ENCODE measurements at places on chromosomes 1 and 21. TPM values are rescaled to one million over a fixed set of nuclear protein-coding genes. Genes with fewer than 3 reads are reported as not detected.
A peak's percentile ranks its signal among the peaks of the same experiment; 100 is the strongest.

The CFAP107 gene
- total RNA-seq: not detected

The FCRL1 gene
- total RNA-seq: 1.5 TPM

The LRRC53 gene
- not detected for total RNA-seq

GRCh38 chr21:44297525-44298290 lies 2.1 kb upstream of the PFKL start:
- DNase-seq: peak; percentile 93

GRCh38 chr1:178232108-178232507 lies 138.2 kb downstream of the RASAL2 start:
- DNase-seq: no peak

DNA sequence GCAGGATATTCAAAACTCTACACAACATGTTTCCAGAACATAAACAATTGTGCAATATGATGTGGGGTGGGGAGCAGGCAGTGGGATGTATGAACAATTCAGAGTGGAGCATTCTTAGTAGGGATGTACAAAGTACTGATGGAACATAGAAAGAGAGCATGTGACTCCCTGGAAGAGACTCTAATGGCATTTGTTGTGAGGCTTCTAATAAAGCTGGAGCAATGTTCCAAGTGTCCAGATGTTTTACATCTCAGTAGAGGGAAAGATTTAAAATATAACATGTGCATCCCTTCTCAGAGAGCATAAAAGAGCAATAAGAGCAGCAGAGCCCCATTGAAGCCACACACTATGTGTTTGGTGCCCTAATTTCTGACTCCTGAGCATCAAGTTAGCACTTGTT lies 116.5 kb downstream of the BRINP2 start:
- no peak for DNase-seq

DNA sequence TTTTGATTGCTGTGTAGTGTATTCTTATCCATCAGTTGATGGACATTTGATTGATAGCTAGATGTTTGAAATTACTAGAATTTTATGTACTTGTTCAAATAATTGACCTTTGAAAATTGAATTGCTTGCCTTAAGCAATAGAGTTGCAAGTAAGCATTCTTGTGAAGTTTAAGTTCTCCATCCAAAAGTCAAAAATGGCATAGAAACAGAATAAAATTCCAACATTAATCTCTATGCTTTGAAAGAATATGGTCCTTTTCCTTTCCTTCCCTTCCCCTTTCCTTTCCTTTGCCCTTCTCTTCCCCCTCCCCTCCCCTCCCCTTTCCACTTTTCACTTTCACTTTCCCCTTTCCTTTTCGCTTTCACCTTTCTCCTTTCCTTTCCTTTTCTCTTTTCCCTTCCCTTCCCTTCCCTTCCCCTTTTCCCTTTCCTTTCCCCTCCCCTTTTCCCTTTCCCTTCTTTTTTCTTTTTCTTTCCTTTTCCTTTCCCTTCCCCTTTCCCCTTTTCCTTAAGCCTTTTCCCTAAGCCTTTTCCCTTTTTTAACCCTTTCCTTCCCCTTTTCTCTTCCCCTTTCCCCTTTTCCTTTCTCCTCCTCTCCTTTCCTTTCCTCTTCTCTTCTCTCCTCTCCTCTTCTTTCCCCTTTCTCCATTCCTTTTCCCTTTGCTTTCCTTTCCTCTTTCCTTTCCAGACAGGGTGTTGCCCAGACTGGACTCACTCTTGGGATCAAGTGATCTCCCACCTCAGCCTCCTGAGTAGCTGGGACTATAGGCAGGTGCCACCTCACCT lies 67.4 kb downstream of the SASS6 start:
- no peak for DNase-seq

- DNase-seq: no peak
These were observed 792.8 kb downstream of the ADGRL2 start for GRCh38 chr1:82593561-82593960.

DNA sequence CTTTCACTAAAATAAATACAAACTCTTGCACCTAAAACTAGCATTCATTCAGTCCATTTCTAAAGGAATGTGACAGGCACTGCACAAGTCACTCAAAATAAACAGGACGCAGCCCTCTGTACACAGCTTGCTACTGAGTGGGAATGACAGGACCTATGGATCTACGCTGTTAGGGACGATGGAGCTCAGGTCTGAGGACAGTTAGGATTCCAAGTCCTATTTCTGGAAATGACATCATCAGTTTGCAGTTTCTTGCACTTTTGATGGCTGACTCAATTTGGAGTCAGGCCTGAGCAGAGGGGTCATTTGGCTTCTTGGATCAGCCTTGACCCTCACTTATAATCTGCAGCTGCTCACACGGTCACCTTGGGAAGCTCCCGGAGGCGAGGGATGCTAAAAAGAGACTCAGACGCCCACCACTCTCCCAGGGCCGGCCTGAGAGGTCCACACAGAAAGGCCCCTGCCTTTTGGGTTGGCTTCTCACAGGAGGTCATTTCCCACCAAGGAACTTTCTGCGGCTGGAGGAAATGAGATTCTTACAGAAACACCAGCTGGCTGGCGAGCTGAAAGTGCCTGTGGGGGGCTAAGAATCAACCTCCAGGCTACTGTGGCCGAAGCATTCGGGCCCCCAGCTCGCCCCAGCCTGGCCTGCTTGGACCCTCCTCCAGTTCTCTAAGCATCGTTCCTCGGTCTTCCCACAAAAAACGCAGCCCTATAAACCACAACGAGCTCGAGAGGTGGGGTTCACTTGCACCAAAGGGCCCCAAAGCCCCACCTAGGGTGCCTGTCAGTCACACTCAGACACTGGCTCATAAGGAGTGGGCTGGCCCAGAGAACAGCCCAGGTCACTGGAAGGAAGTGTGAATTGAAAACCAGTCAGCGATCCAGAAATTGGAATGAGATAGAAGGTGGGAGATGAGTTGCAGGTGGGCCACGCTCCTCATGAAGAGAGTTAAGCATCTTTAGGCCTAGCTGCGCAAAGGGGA lies 8.9 kb upstream of the PDE9A start:
- DNase-seq: no peak

GRCh38 chr1:233750139-233750538 lies 136.2 kb downstream of the KCNK1 start:
- DNase-seq: no peak

DNA sequence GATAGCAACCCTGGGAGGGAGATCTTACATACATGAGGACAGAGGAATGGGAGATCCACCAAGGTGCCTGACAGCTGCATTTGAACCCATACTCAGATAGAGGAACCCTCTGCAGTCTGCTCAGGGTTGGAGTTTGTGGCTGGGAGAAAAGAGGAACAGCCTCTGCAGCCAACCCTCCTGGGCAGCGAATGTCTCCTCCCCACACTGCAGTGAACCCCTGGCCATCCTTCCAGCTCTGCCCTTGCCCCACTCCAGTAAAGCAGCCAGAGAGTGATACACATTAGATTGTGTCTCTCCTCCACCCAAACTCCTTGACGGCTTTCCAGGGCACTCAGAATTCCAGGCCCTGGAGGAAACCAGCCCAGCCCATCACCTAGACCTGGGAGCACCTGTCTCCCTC lies 137.7 kb downstream of the RUNX1 start:
- no peak for DNase-seq

All from right atrium auricular region (tissue), 2 donors.